Glomerular endothelial cell (primary cell): ENCODE measurements at places on chromosomes 7 and 10. TPM values are rescaled to one million over a fixed set of nuclear protein-coding genes. Genes with fewer than 3 reads are reported as not detected.

- DNase-seq, result no peak
Observed at GRCh38 chr10:95493862-95494261, 67.3 kb downstream of the SORBS1 start.

GRCh38 chr10:98456043-98456570 lies 9.4 kb upstream of the HPS1 start:
- DNase-seq, result no peak

DNA sequence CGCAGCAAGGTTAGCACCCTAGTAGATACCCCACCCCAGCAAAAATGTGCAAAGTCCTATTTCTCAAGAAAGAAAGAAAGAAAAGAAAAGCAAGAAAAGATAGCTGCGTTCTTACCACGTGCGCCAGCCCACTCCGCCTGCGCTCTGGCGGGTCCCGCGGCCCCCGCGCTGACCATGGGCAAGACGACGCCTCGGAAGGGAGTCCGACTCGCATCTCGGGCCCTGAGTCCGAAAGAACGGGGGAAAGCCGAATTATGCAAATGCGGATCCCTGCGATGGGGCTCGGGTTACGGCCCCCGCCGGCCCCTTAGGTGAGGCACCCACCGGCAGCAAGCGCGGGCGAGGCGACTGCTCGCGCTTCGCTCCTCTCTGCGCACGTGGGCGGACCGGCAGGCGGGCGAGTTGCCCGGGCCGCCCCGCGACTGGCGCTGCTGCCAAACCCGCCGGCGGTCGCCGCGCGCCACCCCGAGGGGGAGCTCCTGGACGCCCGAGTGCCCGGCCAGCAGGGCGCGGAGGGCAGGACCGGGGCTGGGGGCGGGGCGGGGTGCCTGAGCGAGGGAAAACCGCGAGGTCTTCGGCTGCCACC lies 2.4 kb upstream of the EGR2 start:
- DNase-seq, result no peak

The GIMAP7 gene
- total RNA-seq, result 13.5 and 34.5 TPM in 2 replicates

GRCh38 chr7:23679898-23680413 lies at the start of gene FAM221A:
FAM221A (plus strand) TSS chr7:23680199; CDS start chr7:23680219, 20 bp downstream.
- no peak for DNase-seq

The EEPD1 gene
- 4.7 and 6.2 TPM in 2 replicates for total RNA-seq

GRCh38 chr10:34446049-34446448 lies 369.0 kb downstream of the PARD3 start:
- DNase-seq, result no peak

- DNase-seq, result peak; percentile 96
Observed at GRCh38 chr10:113087165-113088029, 137.3 kb downstream of the TCF7L2 start.

GRCh38 chr7:126529254-126529653 lies 723.5 kb downstream of the GRM8 start:
- no peak for DNase-seq

DNA sequence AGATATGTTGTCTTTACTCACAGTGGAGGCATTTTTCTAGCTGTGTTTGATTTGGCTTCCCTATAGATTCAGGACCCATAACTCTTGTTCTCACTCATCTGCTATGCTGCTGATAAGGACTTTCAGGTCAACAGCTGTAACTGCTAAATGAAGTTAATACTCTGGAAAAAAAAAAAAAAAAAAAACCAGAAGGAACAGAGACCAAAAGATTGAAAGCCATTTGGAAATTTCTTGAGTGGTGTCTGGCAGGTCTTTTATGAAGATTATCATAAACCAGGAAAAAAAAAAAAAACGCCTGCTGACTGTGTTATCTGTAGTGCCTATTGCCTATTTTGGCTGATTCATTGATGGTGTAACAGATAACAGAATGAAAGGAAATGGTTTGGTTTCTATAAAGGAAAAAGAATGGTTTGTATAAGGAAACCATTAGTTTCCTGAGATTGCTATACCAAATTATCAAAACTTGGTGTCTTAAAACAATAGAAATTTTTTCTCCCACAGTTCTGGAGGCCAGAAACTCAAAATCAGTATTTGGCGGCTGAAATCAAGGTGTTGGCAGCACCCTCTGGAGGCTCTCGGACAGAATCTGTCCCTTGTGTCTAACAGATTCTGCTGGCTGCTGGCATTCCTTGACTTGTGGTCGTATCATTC lies 60.5 kb upstream of the BET1 start:
- peak; percentile 50 for DNase-seq

The IKZF1 gene
- total RNA-seq, result not detected in 2 replicates

- no peak for DNase-seq
Observed at GRCh38 chr10:117004227-117005025, 561 bp downstream of the SHTN1 start.

The VSTM4 gene
- 0.15 and 0.35 TPM in 2 replicates for total RNA-seq

The ACBD5 gene
- total RNA-seq, result 12.1 and 17.5 TPM in 2 replicates

DNA sequence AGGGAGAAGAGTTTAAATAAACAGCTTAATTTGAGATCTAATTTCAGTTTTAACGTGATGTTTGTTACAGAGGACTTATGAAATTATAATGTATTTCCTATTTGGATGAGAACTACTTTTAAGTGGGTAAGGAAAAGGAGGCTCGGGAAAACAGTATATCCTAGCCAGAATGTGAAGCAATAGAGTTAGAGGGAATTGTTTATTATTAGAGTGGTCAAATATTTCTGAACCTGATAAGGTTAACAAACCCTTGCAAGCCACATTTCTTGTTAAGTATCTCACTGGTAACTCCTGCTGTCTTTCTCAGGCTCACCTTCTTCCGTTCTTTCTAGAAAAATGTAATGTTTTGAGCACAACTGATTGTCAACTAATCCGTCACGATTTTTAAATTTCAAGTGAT lies 335.1 kb upstream of the MBL2 start:
- no peak for DNase-seq

DNA sequence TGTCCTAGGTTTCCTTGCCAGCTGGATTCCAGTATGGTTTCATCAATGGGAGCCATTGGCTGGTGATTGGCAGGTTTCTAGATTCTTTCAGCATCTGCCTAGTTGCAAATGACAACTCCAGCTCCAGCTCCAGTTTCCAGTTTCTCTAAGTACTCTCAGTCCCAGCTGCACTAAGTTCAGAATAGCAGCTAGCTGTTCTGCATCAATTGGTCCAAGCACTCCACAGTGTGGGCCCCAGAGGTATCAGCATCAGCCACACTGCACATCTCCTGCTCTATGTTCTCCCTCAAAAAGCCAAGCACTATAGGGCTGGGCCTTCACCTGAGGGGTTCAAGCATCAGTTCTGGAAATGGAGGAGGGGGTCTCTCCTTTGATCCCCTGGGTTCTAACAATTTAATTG lies 143.4 kb downstream of the VPS50 start:
- DNase-seq, result no peak

The PIK3CG gene
- total RNA-seq, result 8.8 and 14.8 TPM in 2 replicates

DNA sequence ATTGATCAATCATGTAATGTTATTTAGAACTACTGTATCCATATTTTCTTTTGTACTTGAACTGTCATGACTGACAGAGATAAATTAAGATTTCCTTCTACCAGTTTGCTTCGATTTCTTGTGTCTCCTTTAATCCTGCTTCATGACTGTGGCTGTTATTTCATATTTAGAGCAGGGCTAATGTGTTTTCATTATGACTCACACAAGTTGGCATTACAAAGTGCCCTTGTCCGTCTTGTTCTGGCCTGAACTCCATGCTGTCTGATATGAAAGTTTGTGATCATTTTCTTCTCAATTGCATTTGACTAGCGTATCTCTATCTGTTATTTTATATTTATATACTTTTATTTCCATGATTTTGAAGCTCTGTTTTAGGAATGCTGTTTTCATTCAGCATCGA lies 344.1 kb upstream of the PRKCQ start:
- DNase-seq, result no peak

- no peak for DNase-seq
Observed at GRCh38 chr10:19833170-19833824, 17.1 kb downstream of the PLXDC2 start.

DNA sequence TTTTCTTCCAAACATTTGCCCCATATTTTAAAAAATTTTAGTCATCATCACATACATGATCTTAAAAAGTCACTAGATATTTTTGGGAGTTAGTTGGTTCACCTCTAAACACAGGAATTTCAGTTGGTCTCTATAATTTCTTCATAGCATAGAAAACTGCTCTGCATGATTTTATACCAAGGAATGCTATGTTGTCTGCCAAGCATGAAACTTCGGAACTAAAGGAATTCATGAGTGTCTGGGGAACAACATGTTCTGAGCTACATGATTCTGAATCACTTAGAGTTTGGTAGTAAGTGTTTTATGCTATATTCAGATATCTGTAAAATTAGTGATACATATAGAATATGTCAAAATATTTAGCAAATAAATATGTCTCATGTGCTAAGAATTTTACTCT lies 957.8 kb downstream of the GATA3 start:
- DNase-seq, result no peak

GRCh38 chr7:70178787-70179186 lies 580.5 kb downstream of the AUTS2 start:
- DNase-seq, result no peak

The CPA2 gene
- not detected in 2 replicates for total RNA-seq

The ITPRID1 gene
- total RNA-seq, result not detected in 2 replicates

The AKR1B15 gene
- total RNA-seq, result not detected in 2 replicates

The C10orf67 gene
- not detected in 2 replicates for total RNA-seq

The MYL10 gene
- not detected in 2 replicates for total RNA-seq

GRCh38 chr7:144771174-144771573 lies 64.7 kb downstream of the TPK1 start:
- no peak for DNase-seq

The MALRD1 gene
- not detected in 2 replicates for total RNA-seq

The CALCR gene
- total RNA-seq, result not detected in 2 replicates

DNA sequence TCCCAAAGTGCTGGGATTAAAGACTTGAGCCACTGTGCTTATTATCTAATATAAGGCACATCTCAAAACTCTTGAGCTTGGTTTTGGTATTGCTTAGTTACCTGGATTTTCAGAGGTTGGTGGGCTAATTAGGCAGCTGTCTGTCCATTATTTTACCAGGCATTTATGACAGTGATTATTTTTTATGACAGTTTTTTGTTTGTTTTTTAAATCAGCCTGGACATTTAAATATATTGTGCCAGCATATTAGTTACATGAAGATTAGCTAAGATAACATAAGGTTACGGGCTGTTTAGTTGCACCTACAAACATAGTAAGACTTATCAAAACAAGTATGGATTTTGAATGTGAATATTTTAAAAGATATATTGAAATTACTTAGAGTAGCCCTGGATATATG lies 2.6 kb upstream of the ZRANB1 start:
- no peak for DNase-seq

The MMP21 gene
- total RNA-seq, result 0.53 TPM in 1 of 2 replicates, not detected in the other

DNA sequence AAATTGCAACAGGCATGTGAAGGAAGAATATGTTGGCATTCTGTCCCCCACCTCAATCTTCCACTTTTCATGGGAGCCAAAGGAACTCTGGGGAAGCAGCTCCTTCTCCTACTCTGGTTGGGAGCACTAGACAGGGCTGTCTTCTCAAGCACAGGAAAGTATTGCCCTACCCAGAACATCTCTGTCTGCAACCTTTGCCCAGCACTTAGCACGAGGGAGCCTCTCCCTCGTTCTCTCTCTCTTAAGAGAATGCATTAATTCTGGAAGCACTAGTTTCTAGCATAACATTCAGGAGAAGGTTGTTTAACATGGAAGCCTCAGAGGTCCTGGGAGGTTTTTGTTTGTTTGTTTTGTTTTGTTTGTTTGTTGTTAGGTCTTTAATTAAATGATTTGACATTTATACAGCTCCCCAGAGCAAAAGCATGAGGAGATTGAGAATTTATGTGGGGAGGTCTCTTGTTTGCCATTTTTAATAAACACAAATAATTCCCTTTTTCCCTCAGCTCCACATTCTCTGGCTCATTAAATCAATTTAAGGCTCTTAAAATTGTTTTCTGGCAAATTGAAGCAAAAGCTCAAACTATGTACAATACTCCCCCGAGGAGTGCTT lies 240.6 kb downstream of the TRIL start:
- DNase-seq, result no peak

DNA sequence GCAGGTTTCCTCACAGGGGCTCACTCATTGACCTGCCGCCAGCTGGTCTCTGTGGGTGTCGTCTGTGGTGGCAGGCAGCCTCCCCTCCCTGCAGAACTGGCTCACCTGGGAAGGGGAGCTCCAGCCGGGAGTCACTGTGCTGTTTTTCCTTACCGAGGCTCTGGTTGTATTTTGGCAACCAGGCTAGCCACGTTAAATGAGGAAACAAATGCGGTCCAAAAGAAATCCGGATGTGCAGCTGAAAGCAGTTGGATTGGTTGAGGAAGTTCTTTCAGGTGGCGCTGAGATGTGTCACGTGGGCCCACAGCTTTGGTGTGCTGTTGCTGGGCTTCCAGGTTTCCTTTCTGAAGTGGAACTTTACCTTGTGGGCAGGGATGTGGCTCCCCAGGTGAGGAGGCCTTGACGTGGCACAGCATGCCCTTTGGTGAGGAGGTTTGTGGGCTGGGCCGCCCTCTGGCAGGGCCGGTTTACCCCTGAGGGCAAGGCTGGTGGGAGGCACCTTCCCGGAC lies 14.2 kb downstream of the MTURN start:
- no peak for DNase-seq

DNA sequence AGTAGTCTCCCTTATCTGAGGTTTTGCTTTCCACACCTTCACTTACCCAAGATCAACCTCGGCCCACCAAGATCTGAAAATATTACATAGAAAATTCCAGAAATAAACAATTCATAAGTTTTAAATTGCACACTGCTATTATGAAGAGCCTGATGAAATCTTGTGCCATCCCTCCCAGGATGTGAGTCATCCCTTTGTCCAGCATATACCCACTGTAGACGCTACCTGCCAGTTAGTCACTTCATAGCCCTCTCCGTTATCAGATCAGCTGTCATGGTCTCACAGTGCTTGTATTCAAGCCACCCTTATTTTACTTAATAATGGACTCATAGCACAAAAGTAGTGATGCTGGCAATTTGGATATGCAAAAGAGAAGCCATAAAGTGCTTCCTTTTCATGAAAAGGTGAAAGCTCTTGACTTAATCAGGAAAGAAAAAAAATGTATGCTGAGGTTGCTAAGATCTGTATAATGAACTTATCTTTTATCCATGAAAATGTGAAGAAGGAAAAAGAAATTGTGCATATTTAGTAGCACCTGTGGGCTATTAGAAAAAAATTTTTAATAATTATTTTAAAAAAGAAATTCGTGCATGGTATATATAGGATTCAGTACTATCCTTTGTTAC lies 9.8 kb upstream of the MRPS16 start:
- DNase-seq, result no peak

DNA sequence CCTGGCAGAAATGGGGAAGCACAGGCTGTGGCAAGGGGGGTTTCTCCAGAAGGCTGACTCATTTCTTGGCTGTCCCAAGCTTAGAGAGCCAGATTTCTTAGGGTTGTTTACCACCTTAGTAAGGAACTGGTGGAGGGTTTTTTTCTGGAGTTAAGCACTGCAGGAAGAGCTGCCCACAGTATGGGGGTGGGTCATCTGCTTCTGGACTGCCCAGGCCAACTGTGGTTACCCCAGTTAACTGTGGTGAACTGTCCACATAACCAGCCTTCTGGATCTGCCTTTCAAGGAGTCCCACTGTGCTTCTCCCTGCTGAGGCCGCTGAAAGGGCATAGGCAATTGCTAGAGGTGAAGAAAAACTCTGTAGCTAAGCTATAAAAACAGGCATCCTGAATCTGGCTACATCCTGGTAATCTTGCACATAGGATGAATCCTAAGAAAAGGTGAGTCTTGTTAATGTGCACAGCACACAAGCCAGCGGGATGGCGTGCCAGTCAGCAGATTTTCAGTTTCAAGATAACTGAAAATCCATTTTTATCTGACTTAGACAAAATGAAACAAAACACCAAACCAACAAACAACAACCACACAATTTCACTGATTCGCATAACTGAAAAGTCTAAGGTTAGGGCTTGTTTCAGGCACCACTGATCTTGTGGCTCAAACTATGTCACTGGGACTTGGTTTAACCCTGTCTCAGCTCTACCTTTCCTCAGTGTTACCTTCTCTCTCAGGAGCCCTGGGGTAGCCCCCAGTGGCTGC lies 21.6 kb upstream of the TSPAN33 start:
- no peak for DNase-seq

- DNase-seq, result no peak
Observed at GRCh38 chr7:136303162-136303561, 326.0 kb upstream of the MTPN start.
